ENCODE measurements at places on chromosomes 5 and 9. TPM values are rescaled to one million over a fixed set of nuclear protein-coding genes. Genes with fewer than 3 reads are reported as not detected.

The GGTA1 gene
- not detected for total RNA-seq

The TMEM141 gene
- 36.9 TPM for total RNA-seq

The SMC2 gene
- 30.6 TPM for total RNA-seq

The SPATA31A5 gene
- not detected for total RNA-seq

The CCDC152 gene
- total RNA-seq, result 0.72 TPM

The ACER2 gene
- total RNA-seq, result 3.3 TPM

The SPINK4 gene
- total RNA-seq, result 1.8 TPM

The ENHO gene
- 0.14 TPM for total RNA-seq

The ANKRD34B gene
- not detected for total RNA-seq

The SV2C gene
- total RNA-seq, result not detected
